Trophoblast cell (in vitro differentiated cells and primary cell): ENCODE measurements at places on chromosomes 13 and 19.

DNA sequence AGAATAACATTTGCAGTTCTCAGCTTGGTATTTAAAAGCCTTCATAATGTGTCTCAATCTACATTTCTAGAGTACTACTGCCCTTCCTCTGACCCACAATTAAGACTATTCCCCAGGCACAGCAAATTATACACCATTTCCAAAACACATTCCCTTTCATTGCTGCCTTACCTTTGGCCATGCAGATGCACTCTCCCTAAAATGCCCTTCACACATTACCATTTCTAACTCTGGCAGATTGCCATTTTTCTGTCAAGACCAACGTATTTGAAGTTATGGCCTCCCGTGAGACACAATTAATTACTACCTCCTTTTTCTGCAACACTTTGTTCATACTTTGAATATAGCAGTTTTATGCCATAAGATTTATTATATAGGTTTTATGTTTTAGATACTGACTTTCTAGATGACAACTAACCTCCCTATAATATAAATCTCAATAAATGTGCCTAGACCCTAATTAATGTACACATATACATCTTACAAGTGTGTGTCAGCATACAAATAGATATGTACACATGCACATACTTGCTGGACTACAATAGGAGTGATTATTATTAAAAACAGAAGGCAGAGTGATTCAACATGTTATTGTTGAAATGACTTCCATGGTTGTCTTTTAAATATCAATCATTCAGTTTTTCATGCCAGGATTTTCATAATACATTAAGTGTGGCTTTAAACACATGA, 2902.5 kb downstream of the PCDH9 start:
- DNase-seq, result no peak

DNA sequence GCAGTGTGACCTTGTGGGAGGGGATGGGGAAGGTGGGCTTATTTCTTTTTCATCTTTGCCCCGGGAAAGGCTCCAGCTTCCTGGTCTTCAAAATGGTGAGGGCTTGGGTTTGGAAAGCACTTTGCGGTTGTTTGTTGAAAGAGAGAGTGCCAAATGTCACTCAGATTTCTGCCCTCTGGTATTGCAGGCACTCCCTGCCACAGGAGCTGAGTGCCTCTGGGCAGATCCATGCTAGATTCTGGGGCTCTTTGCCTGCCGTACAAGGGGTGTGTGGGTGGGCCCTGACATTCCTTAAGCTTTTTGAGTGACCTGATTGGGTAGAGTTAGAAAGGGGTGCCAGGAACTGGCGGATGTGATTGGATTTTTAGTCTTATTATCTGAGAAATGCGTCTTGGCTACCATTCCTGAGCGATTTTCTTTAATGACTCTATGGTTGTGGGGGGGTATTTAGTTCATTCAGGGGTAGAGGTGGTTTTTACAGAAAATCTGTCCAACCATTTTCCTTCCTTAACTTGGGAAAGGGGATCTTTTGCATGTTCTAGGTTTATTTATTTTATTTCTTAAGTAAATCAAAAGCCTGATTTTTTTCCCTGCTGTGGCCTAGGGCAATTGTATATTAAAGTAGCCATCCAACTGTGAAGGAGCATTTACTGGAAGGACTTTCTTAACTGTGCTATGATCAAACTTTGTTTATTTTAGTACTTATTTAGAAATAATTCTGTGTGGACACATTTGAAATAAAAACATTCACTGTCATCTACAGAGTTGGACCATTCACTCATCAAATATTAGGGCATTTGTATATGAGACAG, 3.2 kb downstream of the ARHGAP35 start:
- no peak for DNase-seq

DNA sequence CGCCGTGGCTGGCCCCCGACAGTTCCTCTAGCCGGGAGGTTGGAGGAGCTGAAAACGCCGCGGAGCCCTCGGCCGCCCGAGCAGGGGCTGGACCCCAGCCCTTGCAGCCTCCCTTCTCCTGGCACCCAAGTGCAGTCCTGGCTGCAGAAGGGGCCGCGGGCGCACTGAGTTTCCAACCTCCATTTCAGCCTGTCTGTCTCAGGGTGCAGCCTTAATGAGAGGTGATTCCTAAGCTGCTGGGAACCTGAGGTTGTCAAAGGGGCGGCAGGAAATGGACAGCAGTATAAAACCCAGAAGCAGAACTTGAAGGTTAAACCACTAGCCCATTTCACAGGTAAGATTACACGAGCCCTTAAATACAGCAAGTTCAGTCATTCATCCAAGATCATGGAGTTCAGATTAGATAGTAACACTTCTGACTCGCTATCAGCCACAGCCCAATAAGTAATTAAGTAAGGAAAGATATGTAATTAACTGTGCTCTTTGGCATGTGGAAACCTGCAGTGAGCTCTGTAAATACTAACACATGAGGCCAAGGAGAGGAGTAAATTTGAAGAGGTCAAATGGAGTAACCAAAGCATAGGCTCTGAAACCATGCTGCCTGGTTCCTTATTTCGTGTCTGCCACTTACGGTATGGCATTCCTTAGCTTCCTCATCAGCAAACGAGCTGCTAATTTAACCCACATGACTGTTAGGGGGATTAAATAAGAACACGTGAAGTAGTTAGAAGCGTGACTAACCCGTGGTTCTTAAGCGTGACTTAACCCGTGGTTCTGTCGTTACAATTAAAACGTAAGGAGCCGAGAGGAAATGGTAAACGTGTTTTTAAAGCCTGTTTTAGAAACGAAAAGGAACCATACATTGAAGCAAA, 686 bp downstream of the SETDB2 start:
- DNase-seq, result peak; percentile 49

GRCh38 chr19:40225440-40226305, 816 bp downstream of the CCNP start:
- DNase-seq, result no peak

- peak; percentile 58 for DNase-seq
These were observed 3.3 kb downstream of the DOT1L start for GRCh38 chr19:2166741-2167738.

DNA sequence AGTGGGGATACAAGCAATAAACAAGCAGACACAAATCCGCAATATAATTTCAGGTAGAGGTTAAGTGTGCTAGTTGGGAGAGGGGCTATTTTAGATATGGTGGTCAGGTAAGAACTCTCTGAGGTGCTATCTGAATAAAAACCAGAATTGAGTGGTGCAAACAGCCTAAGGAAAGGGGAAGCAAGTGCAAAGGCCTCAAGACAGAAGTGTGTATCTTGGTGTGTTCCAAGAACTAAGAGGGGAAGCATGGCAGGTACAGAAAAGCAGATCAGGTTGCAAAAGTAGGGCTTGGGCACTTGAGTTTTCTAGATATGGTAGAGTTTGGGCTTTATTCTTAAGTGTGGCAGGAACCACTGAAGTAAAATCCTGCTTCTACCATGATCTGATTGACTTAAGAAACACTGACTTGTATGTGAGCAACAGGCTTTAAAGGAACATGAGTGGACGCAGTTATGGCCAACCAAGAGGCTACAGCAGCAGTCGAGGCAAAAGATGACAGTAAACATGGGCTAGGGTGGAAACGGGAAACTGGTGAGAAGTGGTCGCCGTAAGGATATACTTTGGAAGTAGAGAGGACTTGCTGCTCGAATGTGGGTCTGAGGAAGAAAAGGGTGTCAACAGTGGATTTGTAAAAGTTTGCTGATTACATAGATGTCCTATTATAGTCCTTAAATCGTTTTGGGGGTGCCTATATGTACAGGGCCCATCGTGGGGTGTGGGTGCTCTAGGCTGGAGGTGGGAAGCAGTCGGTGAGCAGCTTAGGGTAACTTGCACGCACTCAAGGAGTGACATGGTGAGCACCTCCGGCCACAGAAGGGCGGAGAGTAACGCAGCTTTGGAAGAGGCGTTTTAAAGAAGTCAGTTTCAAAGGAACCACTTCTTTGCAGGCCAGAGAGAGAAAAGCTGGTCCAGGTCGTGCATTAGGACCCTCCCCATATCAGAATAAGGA, 677 bp downstream of the TGDS start:
- DNase-seq, result peak; percentile 3

DNA sequence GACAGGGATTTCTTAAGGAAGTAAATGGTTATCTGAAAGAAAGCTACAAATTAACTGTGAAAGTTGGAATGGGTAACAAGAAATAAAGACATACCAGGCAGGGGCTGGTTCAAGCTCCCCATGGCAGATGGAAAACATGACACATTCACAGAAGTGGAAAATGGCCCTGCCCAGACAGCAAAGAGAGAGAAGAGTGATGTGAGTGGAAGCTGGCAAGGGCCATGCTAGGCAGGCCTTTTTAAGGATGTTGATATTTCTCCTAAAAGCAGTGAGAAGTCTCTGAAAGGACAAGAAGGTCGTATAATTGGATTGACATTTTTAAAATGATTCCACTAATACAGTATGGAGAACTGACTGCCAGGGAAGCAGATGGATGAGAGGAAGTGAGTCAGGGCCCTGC, 3.3 kb upstream of the FFAR2 start:
- DNase-seq, result no peak

- no peak for DNase-seq
These were observed 474 bp upstream of the ZNF780B start for GRCh38 chr19:40056505-40056904.

GRCh38 chr13:30158774-30159445, 148.4 kb downstream of the KATNAL1 start:
- no peak for DNase-seq

DNA sequence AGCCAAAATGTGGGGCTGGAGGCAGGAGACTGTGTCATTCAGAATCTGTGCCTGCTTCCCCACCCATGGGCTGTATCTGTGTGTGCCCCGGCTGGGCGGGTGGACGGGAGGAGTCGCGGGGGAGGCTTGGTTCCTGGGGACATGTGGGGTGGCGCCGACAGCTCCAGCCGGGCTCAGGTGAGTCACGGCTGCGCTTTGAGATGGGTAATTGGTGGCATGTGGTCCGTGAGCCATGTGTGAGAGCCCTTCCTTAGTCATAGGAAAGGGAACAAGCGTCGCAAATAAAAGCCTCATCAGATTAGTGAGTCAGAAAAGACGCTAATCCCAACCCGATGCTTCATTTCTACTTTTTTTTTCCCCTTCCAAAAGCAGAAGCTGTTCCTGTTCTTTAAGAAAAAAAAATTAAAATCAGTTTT, 118.6 kb upstream of the ZNF536 start:
- DNase-seq, result no peak

DNA sequence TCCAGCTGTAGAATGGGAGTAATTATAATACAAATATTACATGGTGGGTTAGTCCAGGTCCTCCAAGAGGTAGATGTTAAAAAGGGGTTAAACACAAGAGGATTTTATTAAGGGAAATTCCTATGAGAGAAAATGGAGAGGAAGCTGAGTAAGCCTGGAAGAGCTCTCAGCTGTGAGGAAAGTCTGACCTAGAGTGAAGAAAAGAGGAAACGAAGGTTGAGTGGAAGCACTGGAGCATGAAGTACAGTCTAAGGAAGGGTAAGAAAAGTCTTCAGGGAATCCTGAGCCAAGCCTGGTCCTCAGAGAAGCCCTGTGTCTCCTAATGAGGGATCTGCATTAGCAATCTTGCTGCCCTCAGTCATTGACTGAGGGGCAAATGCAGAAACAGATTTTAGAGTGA, 506.2 kb downstream of the GPC5 start:
- DNase-seq, result no peak

- DNase-seq, result no peak
These were observed 7.6 kb downstream of the ZNF446 start for GRCh38 chr19:58483776-58484175.

GRCh38 chr13:79090552-79091124, 315.4 kb downstream of the RBM26 start:
- DNase-seq, result no peak

DNA sequence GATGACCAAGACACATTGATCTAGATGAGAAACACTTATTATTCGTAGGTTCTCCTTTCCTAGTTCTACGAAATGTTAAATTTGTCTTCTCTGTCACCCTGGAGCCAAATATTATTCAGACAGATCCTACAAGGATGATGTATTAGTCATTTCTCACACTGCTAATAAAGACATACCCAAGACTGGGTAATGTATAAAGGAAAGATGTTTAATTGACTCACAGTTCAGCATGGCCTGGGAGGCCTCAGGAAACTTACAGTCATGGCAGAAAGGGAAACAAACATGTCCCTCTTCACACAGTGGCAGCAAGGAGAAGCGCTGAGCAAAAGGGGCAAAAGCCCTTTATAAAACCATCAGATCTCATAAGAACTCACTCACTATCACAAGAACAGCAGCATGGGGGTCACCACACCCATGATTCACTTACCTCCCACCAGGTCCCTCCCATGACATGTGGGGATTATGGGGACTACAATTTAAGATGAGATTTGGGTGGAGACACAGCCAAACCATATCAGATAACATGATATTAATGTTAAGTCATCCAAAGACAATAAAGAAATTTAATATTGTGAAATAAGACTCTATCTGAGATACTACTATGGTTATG, 1248.8 kb upstream of the SLC10A2 start:
- no peak for DNase-seq

GRCh38 chr13:39378306-39378705, 224.7 kb downstream of the LHFPL6 start:
- DNase-seq, result no peak

DNA sequence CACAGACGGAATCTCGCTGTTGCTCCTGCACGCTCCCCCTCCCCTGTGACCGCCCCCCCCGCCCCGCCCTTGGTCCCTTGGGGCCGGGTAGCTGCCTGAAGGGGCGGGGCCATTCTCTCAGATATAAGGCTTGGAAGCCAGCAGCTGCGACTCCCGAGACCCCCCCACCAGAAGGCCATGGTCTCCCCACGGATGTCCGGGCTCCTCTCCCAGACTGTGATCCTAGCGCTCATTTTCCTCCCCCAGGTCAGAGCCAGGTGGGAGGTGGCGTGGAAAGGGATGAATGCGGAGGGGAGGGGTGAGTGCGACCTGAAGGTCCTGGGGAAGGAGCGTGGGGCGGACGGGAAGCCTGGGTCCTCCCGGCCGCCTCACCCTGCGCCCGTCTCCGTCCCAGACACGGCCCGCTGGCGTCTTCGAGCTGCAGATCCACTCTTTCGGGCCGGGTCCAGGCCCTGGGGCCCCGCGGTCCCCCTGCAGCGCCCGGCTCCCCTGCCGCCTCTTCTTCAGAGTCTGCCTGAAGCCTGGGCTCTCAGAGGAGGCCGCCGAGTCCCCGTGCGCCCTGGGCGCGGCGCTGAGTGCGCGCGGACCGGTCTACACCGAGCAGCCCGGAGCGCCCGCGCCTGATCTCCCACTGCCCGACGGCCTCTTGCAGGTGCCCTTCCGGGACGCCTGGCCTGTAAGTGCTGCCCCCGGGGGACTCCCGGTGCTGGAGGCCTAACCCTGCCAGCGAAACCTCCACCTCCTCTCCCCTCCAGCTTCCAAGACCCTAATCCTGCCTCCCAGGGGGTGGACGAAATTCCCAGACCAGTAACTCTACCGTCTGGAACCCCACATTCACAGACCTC, at the start of gene DLL3:
Gene DLL3, plus strand, starts transcription at position 150 of the 845 bp plus-strand sequence. Its CDS starts 28 bp downstream, at position 178.
- DNase-seq, result no peak

DNA sequence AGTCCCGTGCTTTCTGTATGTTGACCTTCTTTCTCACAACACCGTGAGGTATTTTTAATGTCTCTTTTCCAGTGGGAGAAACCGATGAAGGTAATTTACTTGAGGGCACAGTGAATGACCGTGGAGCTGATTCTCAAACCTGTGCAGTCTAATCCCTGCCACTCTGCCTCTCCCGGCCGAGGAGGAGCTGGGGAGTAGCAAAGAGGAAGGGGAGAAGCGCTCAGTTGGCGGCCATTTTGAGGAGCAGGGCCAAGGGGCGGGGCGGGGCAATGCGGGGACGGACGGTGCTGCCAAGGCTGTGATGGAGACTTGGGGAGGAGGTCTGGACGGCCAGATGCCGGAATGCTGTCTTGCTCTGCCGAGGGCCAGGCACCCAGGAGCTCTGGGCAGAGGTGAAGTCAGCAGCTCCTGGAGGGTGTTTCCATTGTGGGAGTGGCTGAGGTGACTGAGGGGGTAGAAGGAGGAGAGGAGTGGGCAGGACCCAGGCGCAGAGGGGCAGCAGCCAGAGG, 12.4 kb upstream of the RANBP3 start:
- peak; percentile 53 for DNase-seq

GRCh38 chr19:41424335-41425173, 2.6 kb downstream of the B3GNT8 start:
- no peak for DNase-seq
